Activated CD8-positive, alpha-beta memory T cell treated with anti-CD3 and anti-CD28 coated beads, Interleukin-2, amount 50 U/mL, for 4 hours (primary cell): ENCODE measurements at places on chromosomes 13 and 19.

DNA sequence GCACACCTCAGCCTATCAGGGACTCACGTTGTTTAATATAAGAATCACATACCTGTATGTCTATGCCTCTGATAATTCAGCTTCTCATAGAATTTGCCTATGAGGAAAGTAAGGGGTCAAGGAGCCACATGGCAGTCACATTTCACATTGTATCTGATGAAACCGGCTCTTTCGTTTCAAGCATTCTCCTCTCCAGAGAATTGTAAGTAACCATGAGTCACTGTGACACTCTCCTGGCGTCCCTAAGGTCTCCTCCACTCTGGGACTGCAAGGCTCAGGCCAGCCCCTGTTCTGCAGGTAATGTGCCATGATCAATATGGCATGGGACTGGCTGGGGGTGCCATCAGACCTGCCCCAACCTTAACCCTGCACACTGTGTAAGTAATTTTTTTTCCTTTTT lies 503.3 kb downstream of the COG6 start:
- no peak for DNase-seq

GRCh38 chr13:23510979-23511735 lies 59.1 kb upstream of the TNFRSF19 start:
- DNase-seq, result no peak

DNA sequence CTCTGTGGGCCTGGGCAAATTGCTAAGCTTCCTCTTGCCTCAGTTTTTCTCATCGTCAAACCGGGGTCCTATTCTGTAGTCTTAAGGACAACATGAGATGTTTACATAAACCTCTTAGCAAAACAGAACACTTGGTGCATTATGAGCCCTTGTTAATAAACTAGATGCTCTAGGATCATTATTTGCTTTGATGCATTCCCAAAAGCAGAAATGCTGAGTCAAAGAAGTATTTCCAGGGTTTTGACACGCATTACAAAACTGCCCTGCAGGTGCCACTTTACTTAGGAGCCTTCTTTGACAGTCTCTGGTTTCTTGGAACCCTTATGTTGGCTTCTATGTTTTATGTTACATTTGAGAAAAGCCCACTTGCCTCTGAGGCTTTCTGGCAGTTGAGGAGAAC lies 12.1 kb downstream of the AKAP11 start:
- no peak for DNase-seq

DNA sequence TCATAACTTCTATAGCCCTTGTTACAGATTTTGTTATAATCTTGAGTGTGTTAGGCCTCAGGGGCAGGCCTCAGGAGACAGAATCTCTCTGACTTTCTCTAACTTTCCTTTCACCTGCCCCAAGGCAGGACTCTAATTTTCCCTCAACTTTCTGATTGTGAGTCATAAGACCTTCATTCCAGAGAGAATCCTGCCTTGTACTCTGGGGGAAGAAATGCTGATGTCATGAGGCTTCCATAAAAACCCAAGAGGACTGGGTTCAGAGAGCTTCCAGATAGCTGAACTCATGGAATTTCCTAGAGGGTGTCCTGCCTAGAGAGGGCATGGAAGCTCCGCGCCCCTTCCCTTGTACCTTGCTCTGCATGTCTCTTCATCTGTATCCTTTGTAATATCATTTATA lies 5.3 kb upstream of the KBTBD6 start:
- DNase-seq, result no peak
